M059J (cell line): ENCODE measurements at places on chromosomes 5 and 9.

- no peak for DNase-seq
Measured at GRCh38 chr9:132694144-132694543, 23.9 kb downstream of the GTF3C4 start.

- DNase-seq = no peak
Measured at GRCh38 chr5:113132564-113132963, 156.0 kb downstream of the DCP2 start.

DNA sequence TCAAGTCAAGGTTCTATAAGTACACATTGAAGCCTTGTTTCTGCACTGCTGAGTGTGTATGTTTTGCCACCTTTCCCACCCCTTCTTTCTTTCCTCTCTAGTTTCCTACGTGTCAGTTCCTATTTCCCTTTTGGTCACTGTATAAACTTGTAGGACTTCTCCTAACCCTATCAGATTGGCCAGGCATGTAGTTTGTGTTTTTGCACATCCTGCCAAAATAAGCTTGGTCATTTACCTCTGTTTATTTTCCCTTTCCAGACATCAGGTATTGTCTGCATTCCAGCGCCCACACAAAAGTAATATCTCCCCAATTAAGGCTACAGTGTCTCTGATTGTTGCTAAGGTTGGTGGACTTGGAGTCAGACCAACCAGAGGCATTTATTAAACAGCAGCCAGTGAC lies 252.9 kb upstream of the MPDZ start:
- DNase-seq = no peak

GRCh38 chr5:131525805-131526204 lies 109.2 kb downstream of the RAPGEF6 start:
- no peak for DNase-seq

- DNase-seq = no peak
Measured at GRCh38 chr5:126599499-126599898, 1.2 kb upstream of the PHAX start.

DNA sequence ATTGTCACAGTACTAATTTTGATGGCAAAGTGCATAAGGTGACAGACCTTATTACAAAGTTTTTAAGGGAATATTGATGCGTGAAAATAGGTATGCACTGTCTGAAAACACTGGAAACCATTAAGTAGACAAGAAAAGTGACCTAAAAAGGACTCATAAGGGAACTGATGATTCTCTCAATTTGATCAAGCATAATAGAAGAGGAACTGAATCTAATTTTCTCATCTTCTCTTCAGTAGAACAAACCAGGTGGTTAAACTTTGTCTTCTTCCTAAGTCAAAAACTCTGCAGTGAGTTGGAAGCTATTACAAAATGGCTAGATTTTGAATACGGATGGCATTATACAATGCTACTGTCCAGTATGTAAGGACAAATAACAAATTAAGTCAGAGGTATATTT lies 53.4 kb downstream of the RNF145 start:
- no peak for DNase-seq

GRCh38 chr9:129751841-129752801 lies 721 bp downstream of the PTGES start:
- DNase-seq = no peak

GRCh38 chr9:133540698-133541025 lies 6.2 kb downstream of the ADAMTSL2 start:
- no peak for DNase-seq

- no peak for DNase-seq
Measured at GRCh38 chr5:87276655-87277054, 9.0 kb downstream of the RASA1 start.

DNA sequence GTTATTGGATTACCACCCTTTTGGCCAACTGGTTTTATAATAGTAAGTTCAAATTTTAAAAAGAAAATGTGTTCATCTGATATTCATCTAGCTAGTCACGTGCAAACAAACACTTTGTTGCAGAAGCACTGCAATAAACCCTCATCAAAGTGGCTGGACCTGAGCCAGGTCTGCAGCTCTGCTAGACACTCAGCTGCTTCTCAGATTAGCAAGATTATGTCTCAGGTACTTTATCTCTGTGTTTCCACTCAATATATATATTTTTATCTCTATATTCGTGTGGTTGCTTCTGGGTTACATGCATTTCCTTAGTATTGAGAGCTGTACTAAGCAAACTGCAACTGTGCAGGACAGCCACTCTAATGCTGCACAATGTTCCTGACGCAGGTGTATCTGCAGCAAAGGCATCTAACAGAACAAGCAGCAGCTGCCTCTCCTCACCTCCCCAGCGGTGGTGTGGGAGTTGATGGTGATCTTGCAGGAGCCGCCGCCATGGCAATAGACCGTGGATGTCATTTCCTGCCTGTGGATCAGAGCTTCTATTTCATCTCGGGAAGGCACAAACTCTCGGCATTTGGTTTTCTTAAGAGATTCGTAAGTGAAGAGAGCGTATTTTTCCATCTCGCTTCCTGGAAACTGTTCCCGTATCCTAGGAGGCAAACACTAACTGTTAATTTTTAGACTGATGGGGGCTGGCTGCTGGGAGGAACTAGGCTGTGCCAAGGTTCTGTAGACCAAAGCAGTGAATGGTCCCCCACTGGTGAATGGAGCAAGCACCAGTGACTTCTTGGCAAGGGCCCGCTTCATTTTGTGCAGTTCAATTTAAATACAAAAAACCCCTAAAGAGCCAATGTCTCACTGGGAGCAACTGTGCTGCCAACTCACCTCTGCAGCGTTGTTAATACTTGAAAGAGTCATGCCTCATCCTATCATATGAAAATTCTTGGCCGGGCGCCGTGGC lies 56.7 kb upstream of the RETREG1 start:
- DNase-seq = no peak

DNA sequence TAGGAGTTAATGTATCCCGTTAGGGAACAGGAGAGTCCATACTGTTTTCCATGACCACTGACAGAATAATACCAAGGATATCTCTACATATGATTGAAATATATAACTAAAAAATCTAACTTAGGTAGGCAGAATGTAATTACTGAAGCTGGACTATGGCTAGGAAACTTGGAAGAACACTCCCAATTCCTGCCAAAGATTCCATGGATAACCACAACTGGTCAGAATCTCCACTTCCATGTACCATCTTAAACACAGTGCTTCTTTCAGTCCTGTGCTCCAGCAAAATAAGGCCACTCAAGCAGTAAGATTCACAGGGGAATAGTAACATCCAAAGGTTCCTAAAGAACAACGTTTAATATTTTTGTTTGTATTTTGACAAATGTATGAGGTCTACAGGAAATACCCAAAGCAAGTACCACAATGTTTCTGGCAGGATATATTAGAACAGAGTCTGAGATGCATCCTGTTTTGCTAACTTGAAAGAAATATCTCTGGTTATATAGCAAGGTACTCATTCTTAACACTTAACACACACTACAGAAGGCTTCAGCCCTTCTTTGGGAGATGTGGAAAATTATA lies 295.0 kb downstream of the ADAMTS6 start:
- DNase-seq = peak; percentile 42

DNA sequence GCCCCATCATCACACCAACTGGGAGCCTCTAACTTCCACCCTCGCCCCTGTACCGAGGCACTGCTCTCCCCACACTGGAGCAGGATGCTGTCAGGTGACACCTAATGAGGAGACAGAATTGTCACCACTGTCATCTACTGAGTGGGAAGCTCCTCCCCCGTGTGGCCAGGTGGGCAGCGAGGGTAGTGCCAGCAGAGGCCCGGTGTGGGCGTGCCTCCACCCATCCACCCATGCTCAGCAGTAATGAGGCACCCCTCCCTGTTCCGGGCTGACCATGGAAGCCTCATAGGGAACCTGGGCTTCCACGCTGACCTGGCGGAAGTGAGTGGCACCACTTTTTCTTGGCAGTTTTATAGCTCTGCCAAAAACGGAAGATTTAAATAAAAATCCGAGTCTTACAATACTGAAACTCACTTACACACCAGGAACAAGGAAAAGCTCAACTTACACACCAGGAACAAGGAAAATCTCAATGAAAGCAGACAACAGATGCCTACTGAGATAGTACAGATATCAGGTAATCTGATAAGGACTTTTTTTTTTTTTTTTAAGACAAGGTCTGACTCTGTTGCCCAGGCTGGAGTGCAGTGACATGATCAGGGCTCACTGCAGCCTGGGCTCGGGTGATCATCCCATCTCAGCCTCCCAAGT lies 30.6 kb upstream of the ASS1 start:
- DNase-seq = no peak

DNA sequence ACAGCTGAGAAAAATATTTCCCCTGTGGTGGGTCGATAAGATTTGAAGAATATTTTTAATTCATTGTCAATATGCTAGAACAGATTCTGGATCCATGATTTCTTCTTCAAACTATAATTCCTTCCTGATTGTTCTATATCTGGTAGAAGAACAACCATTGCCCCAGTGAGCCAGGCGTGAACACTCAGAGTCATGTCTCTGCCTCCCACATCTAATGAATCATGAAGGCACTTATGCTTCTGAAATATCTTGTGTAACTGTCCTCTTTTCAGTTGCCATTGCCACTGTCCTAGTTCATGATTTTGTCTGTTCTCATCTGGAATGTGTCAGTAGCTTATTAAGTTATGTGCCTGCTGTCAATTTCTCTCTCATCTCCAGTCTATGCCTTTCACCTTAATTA lies 40.0 kb downstream of the GABRG2 start:
- no peak for DNase-seq

DNA sequence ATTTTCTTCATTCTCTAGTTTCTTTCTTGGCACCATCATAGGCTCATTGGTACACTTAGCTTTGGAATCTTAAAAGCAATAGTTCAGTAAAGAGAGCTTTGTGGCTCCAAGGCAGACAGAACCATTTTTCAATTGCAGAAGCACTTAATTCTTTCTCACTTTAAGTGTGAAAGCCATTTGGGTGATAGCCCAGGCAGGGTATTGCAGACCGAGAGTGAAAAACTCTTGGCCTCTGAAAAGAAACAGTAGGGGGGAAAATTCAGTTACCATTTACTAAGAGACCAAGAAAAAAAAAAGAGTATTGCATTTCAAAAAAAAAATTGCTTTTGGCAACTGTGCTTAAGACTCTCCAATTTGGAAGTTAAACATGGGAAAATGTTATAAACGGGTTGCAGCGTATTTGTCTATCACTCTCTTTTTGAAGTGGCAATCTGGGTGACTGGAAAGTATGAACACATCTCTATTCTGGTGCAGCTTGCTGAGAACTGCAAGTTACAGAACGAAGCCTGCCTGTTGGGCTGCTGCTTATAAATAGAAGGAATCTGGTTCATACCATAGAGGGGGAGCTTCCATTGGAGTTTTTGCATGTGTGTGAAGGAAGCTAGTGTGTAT lies 170.5 kb downstream of the TLE4 start:
- no peak for DNase-seq

DNA sequence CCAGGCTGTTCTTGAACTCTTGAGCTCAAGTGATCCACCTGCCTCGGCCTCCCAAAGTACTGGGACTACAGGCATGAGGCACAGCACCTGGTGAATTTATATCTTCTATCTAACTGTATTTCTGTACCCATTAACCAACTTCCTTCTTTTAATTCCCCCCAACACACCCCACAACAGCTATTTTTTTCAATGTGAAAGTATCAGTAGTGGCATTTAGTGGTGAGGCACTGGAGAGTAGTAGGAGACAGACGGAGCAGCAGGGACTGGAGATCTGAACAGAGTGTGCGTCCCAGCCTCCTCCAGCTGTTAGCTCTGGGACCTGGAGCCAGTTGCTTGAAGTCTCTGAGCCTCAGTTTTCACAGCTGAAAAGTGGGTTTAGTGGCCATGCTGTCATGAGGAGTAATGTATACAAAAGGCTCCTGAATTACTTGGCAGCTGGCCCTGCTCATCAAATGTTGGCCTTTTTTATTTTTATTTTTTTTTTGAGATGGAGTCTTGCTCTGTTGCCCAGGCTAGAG lies 11.0 kb upstream of the EEIG1 start:
- DNase-seq = no peak

DNA sequence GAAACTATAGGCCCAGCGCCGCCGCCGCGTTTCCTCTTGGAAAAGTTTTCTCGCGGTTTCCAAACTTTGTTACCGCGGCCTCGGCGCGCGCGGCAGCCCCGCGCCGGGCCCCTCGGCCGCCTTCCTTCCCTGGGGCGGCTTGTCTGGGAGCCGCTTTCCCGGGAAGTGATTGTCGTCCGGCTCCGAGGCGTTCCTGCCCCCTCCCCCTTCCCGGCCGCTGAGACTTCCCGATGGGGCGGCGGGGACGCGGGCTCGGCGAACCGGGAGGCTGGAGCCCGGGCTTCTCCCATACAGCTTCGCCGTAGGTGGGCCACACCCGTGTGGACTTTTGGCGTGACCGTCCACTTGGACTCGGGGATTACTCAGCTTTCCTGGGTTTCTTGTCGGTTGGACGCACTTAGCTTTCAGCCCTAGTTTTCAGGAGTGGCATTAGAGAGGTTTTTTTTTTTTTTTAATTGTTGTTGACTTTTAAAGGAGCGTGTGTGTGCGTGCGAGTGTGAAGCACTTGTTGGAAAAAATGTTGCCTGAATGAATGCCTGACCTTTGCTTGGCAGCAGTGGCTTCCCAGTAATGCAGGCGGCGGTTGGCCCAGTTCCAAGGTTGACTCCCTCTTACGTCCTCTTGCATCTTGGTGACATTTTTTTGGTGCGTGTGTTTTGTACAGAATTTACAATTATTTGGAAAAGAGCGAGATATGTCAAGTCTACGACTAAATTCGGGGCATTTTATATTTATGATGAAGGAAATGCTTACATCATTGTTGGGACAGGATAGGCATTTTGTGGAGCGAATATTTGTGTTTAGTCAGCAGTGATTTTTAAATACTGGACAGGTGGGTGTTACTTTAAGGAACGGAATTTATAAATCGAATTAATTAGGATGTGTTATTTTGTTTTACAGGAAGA lies 821 bp downstream of the CTNNA1 start:
- peak; percentile 89 for DNase-seq

- no peak for DNase-seq
Measured at GRCh38 chr5:154397652-154398406, 48.0 kb upstream of the SAP30L start.

DNA sequence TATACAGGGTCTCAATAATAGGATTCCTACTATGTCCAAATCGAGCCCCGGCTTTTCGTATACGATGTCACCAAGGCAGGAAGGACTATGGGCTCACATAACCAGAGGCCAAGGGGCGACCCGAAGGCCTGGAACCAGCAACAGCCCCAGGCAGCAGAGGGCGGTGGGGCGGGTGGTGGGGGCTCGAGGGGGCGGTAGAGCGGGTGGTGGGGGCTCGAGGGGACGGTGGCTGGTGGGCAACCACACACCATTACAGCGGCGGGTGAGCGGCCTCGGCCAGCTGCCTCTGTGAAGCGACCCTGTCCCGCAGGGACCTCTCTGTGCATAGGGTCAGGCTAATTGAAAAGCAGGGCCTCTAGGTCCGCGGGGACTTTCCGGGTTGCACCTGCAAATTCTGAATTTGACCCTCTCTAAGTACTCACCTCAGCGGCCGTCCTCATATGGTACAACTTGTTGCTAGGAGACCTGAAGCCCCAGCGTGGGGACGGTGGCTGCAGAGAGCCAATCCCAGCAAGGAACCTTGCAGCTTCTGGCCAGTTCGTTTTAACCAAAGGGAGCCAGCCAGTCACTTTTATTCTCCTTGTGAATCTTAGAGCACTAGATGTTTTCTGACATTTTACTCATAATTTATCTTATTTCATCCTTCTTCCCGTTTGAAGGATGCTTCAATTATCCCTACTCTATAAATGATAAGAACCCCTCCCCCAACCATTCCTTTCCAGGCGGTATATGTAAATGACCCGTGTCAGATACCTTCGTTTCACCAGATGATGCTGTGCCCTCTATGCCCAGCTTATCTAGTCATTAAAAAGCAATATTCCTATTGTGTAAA lies at the start of gene NME5:
NME5 (minus strand) TSS at position 480 of the 832 bp plus-strand sequence. CDS start 648 bp downstream, outside the sequence.
- peak; percentile 54 for DNase-seq

GRCh38 chr5:18216016-18216415 lies 581.8 kb downstream of the TAF11L14 start:
- peak; percentile 3 for DNase-seq
